HS-27A (cell line): ENCODE measurements at places on chromosomes 4 and X.

- peak; percentile 68 for DNase-seq
Measured at GRCh38 chr4:90419124-90419711, 292.0 kb downstream of the CCSER1 start.

GRCh38 chr4:80072228-80072743 is 743 bp downstream of the ANTXR2 start:
- no peak for DNase-seq

DNA sequence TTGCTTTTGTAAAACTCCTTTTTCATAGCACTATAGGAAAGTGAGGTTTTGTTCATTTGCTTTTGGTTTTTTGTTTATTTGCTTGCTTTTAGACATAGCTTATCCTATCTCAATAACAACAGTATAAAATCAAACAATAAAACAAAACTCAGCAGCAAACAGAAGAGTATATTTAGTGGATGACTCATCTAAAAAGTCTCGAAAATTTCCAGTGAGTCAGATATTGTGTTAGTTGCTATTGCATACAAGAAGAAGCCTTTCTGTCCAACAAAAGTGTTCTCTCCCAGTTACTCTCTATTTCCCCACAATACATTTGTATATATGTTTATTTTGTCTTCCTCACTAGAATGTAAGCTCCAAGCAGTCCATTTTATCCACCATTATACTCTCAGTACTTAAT is 36.0 kb upstream of the NPNT start:
- no peak for DNase-seq

- DNase-seq, result peak; percentile 7
Measured at GRCh38 chr4:121307445-121308327, 73.1 kb downstream of the QRFPR start.

DNA sequence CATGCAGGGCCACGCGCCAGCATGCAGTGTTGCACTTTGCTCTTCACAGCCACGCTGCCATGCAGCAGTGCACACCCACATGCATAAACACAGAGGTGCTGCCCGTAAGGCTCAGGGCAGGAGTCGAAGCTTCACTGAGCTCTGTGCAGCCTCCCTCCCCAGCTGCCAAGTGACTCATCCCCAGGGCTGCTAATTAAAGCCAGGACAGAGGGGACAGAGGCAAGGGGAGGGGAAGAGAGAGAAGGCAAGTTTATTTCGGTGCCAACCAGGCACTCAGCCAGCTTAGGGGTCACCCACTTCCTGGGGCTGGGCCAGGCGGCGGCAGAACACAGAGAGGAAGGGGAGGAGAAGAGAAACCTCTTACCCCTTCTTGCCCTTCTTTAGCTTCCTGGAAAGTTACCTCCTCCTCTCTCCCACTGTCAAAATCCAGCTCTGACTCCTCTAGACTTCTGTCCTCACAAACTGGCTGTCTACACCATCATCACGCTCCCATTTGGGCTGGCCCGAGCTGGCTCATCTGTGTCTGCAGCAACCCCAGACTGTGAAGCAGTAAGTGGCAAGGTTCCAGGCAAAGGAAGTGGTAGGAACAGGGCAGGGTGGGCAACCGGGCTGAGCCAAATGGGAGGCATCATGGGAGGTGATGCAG is 6.2 kb upstream of the IQSEC2 start:
- DNase-seq, result no peak

- no peak for DNase-seq
Measured at GRCh38 chrX:56066016-56066415, 166.1 kb upstream of the KLF8 start.

DNA sequence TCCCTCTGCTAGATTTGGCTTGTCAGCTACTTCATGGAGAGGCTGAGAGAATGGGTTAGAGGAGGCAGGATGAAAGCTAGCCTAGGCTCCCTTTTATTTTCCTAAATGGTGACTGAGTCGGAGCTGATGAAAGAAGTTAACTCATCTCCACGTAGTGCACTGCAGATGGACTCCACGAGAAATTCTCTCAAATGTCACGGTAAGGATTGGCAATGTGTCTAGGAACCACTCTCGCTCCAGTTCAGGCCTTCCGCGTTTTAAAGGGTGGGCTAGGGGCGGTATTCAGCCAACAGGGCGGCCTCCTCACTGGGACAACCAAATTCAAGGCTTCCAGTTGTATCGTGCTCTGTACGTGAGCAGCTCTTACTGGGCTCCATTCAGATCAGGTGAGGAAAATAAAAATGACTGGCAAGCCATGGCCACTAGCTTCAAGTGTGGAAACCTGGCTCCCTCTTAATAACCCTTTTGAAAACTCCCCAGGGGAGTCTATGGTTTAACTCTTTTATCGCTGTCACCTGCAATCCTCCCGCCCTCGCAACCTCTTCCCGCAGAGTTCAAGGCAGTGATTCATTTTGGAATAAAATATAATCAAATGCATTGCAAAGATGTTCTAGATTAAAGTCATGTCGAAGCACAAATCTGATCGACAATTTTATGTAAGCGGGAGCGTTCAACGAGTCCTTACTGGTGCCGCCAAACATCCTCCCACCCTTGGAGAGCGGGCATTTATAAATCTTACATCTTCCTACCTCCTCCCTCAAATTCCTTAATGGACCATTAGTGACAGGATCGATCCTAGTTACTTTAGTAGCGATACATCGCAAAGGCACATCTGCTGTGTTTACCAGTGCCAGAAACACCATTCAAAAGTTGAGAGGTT is 1.2 kb downstream of the SPOCK3 start:
- DNase-seq, result no peak

GRCh38 chr4:19508442-19508841 is 743.3 kb upstream of the SLIT2 start:
- no peak for DNase-seq

DNA sequence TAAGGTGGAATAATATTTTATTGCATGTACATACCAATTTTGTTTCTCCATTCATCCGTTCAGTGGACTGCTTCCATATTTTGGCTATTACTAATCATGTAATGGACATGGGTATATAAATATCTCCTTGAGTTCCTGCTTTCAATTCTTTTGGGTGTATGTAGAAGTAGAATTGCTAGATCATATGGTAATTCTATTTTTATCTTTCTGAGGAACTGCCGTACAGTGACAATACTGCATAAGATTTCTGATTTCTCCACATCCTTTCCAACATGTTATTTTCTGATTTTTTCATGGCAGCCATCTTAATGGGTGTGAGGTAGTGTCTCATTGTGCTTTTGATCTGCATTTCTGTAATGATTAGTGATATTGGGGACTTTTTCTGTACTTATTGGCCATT is 19.2 kb downstream of the ALPK1 start:
- no peak for DNase-seq

DNA sequence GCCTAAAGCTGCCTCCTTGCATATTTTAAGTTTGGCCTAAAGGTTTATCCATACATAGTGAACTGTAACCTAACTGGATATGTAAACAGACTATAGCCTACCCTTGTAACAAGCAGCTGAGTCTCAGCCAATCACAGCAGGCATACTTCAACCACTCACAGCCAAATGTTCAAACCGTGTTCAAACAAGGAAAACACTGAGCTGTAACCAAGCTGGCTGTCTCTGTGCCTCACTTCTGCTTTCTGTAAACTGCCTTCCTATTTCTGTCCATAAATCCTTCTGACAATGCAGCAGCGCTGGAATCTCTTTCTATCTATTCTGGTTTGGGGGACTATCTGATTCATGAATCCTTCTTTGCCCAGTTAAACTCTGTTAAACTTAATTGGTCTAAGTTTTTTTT is 16.4 kb downstream of the DSPP start:
- DNase-seq, result no peak

- DNase-seq, result no peak
Measured at GRCh38 chrX:23752740-23753415, 9.8 kb upstream of the ACOT9 start.

GRCh38 chr4:184978211-184978610 is 40.1 kb upstream of the HELT start:
- no peak for DNase-seq

GRCh38 chrX:17546356-17546755 is 171.4 kb downstream of the NHS start:
- DNase-seq, result no peak

GRCh38 chr4:83850435-83850834 is 314.5 kb downstream of the GPAT3 start:
- DNase-seq, result no peak

DNA sequence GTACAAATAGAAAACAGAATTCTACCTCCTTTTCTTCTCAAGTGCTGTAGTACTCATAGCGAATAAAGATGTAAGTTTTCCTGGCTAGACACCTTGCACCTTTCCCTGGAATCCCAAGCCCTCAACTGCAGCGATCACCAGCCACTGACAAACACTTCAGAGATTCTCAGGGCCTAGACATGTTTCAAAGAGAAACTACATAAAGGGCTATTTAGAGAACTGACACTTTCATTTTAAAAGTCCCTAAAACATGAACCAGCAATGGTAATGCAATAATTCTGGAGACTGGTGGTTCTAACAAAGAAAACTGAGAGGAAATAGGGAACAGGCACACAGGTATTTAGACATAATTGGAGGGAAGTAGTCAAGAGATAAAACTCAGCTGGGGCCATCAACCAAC is 35.7 kb downstream of the FANCB start:
- DNase-seq, result no peak
